ENCODE measurements at places on chromosomes 7 and 10.

DNA sequence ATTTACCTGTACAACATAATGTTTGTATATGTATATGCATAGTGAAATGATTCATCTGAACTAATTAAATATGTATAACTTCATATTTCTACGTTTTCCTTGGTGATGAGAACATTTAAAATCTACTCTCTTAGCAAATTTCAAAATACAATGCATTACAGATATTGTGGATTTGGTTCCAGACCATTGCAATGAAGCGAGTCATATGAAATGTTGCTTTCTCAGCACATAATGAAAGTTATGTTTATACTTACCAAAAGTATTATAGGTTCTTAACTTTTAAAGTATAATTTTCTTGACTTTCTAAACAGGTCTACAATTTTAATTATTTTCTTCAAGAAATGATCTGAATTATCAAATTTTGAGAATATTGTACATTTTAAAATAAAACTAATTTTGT, 189.2 kb downstream of the CSTF2T start:
- DNase-seq, result peak; percentile 42

DNA sequence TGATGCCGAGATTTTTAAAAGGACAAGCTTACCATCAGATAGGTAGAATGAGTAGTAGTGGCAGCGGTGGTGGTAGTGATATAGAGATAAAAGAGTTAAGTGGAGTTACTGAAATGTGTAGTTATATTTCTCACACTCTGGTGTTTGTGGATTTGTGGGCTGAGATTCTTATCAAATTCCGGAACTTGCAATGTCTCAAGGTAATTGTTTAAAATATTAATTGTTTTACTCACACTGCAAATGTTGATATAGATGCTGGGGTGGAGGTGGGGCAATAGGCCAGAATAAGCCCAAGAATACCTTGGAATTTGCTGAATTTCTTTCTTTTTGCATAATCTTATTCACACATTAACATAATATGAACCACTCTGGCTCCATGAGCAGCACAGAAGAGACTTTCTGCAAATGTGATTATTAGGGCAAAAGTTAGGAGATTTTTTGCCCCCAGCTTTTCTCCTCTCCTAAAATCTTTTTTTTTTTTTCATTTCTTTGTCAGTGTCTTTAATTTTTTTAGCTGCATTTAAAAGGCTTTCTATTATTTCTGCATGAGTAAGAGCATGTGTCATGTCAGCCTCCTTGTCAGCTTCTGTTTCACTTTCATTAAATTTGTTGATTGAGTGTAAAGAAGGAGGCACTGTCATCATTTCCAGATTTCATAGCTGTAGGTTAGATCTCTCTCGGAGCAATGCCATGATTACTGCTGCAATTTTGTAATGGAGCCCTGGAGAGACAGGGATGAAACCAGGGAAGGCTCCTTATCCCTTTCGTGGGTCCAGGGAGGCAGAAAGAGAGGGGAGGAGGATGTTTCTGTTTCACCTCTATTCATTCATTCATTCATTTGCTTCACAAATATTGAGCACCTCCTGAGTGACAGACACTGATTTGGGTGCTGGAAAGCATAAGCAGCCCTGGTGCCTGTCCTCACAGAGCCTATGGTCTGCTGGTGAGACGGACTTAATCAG, 13.1 kb upstream of the SGMS1 start:
- peak; percentile 23 for DNase-seq

DNA sequence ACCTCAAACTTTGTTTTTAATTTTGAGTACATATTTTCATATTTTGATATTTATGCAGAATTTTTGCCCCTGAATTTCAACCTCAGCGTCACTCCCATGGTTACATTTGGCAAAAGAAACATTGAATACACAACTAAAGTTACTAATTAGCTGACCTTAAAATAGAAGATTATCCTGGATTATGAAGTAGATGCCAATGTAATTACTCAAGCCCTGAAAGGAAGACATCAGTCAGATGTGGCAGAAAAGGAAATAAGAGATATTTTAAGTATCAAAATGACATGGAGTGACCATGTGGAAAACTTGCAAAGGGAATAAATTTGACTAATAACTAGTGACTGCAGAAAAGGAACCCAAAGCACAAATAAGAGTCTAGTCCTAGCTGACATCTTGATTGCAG, 701.3 kb upstream of the KCND2 start:
- no peak for DNase-seq

- no peak for DNase-seq
Measured at GRCh38 chr7:49911909-49912308, 138.5 kb downstream of the VWC2 start.

DNA sequence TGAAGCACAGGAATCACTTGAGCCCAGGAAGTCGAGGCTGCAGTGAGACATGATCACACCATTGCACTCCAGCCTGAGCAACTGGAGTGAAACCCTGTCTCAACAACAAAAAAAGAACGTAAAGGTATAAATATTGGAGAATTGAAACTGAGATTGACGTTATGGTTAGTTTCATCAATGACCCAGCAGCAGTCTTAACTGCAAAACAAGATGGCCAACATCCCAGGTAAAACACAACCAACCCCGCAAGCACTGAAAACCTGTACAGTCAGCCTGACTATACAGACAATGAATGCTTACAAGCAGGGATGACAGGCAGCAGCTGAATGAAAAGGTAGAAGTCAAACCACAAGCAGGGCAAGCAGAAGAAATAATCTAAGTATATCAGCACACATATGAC, 34.7 kb downstream of the WAPL start:
- DNase-seq, result no peak

GRCh38 chr7:135193615-135194081, 17.7 kb downstream of the WDR91 start:
- DNase-seq, result peak; percentile 93

DNA sequence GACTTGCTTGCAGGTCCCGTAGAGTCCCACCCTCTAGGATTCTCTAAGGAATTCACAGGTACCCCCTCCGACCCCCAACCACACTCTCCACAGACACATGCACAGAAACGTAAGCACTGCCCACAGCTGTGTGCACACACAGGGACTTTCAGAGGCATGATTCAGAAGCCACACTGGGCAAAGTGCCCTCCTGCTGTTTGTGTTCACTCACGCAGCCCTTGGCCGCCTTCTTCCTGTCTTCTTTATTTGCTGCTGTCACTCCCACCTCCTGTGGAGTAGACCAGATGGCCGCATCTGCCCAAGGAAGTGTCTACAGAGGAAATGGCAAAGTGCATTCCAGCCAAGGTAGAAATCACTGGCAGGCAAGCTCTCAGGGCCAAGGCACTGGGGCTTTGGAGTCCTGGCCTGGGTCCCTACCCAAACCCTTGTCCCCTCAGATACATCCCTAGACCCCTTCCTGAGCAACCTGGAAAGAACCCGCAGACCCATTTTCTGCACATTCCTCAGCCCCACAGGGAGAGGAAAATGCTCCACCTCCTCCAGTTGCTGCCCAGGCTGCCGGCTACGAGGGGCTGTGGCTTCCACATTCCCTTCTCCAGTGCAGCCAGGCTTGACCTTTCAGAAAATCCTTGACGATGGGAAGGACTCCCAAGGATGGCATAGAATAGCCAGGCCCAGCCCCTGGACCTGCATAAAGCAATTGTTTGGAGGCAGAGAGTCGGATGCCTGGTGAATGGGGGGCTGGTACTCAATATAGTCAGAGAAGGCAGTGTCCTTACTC, 21.6 kb upstream of the GIMAP8 start:
- DNase-seq, result peak; percentile 87

GRCh38 chr7:74284781-74285259, 4.4 kb upstream of the CLIP2 start:
- no peak for DNase-seq

- DNase-seq, result peak; percentile 84
Measured at GRCh38 chr7:102125127-102125596, 161.5 kb upstream of the SH2B2 start.

DNA sequence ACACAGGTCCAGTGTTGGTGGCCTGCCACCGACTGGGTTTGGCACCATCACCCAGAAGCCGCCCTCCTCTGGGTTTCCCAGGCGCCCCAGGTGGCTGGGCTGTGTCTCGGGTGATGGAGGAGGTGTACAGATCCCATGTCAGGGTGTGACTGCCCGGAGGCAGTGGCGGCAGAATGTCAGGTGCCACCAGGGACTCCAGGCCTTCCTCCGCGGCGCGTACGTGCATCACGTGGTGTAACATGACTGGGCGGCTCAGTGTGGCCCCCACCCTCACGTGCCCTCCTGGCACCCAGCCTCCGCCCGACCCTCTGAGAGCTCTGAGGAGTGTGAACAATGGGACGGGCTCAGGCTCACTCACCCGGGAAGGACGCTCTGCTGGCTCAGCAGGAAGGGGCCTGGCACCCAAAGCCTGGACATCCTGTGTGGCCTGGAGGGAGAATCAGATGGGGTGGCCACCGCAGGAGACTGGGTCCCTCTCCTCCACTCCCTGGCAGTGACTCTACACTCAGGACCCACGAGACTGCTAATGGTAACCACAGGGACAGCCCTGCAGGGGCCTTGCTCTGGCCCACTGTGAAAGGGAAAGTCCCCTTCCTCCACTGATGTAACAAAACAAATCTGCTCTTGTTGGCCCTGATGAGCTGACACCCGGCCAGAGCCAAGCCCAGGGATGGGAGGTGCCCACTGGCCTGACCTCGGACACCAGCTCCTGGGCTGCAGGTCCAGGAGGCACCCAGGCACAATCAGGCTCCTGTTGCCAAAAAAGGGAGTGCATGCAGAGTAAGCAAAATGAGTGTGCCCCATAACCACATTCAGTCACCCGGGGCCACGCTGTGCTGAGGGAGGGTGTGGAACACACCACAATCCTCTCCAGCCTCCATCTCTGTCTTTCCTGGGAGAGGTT, 164.8 kb downstream of the PRKAG2 start:
- DNase-seq, result no peak

GRCh38 chr7:146175716-146176115, 59.1 kb downstream of the CNTNAP2 start:
- peak; percentile 28 for DNase-seq

- no peak for DNase-seq
Measured at GRCh38 chr10:84114088-84114667, 25.1 kb upstream of the GHITM start.

DNA sequence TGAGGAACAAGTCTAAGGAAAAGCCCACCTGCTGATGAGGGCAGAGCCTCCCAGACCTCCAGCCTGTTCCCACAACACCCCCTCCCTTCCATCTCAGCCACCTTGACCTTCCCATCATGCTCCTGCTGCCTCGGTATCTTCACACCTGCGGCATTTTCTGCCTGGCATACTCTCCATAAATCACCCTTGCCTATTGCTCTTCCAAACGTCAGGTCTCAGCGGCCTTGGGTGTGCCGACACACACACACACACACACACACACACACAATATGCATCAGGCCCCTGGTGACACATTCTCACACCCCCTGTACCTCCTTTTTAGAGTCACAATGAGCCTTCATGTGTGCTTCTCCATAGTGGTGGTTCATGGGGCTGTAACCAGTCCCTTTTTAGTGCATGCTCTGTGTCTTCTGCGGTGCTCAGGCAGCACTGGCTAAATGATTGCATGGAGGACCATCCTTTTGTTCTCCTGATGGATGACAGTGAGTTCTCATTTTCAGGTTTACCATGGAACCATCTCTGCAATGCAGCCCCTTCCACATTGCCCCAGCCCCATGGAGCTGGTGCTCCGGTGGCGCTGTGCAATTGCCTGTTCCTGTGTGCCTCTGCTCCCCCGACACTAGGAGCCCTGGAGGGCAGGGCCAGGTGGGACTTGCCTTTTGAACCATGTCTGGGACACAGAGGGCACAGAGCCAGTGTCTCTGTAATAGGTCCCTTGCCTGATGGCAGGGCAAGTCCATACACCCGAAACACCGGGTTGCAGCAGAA, 4.5 kb downstream of the ADIRF start:
- DNase-seq, result no peak

DNA sequence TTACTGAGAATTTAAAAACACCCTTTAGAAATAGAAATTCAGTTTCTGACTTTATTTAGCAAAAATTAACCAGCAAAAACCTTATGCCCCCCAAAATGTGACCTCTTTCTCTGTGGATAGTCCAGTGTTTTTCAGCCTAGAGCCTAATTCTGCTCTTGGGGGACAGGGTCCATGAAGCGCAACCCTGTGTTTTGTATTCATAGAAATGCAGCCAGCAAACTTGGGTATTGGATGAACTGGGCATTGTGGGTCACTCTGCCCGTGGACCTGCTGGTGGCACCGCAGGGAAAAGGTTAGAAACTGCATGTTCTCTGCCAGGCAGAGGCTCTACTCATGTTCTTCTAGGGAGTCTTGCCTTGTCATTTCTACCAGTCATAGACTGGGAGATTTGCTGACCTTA, 787.4 kb upstream of the C7orf33 start:
- DNase-seq, result no peak

DNA sequence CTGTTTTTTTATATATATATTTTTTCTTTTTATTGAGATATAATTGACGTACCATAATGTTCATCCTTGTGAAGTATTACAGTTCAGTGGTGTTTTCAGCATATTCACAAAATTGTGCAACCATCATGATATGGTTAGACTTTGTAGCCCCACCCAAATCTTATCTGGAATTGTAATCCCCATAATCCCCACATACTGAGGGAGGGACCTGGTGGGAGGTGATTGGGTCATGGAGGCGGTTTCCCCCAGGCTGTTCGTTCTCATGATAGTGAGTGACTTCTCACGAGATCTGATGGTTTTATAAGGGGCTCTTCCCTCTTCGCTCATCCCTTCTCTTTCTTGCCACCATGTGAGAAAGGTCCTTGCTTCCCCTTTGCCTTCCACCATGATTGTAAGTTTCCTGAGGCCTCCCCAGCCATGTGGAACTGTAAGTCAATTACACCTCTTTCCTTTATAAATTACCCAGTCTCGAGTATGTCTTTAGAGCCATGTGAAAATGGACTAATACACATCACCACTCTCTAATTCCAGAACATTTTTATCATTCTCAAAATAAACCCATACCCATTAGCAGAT, 73.9 kb upstream of the SMNDC1 start:
- DNase-seq, result no peak

All from fibroblast of skin of back (primary cell).